Activated effector memory CD4-positive, alpha-beta T cell treated with Interleukin-2 at 50 U/mL for 16 hours (primary cell): ENCODE measurements at places on chromosomes 5 and 9.

DNA sequence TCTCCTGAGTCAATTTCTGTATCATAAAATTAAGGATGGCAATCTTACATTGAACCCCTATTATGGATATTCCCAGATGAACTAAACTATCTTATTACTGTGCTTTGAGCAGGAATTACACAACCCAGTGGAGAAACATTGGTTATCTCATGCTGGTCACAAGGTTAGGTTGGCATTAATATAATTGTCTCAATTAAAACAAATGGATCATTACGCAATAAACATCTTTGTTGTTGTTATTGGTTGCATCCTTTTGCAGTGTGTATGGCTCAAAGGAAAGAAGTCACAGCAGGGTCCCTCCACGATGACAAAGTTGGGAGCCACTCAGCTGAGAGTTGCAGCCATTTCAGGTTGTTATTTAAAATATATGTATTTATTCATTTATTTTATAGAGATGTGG, 297.0 kb upstream of the KLF4 start:
- DNase-seq = no peak

DNA sequence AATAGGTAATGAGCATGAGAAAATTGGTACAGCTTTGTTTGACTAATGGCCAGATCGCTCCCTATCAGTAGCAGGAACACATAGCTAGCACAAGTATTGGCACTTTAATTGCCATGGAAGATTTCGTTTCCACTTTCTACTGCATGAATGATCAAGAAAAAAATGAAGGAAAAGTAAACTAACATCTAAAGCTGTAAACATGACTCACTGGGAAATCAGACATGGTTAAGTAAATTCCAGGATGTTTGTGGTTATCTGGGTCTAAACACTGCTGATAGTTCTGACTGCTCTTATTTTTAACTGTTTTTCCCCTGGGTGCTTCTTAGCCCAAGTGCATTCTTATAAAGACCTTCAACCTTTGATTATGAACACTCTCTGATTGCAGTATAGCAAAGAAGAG, 388.9 kb downstream of the NR2F1-AS1 start:
- no peak for DNase-seq

GRCh38 chr5:14202462-14202861, 59.3 kb downstream of the TRIO start:
- DNase-seq = no peak

DNA sequence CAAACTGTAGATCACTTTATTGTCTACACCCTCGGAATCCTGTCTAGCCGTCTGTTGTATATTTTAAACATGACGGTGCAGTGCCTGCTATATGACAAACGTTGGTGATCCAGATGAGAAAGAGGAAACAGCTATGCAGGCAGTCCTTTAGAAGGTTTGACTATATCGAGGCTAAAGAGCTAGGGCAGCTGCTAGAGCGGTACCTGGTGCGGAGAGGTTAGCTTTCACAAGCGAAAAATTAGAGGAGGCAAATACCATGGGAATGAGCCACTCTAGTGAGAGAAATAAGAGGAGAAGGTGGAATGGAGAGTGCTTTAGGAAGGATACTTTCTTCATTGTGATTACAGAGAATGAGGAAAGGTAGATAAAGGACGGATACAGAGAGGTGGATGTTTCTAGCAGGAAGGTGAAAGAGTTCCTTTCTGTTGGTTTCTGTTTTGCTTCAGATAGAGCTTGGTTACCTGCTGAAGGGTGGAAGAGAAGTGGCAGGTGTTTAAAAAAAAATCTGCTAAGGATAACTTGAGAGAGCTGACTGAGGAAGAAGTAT, 959 bp upstream of the FBXL17 start:
- no peak for DNase-seq

- DNase-seq = no peak
Observed at GRCh38 chr9:138023394-138024124, 146.0 kb downstream of the CACNA1B start.

DNA sequence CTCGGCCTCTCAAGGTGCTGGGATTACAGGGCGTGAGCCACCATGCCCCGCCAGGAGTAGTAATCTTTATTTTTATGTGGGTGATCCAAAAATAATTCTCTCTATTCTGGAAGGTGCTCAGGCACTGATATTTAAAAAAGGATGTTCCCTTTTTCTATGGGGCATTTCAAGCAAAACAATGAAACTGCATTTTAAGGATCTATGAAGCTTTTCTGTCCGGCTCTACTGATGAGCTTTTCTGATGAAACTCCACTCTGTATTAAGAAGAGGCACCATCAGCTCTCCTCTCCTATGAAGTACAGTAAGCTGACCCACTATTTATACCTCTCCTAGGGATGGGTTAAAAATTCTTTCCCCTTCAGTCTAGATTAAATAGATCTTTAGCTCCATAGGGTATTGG, 7.4 kb downstream of the ADAM19 start:
- DNase-seq = no peak

DNA sequence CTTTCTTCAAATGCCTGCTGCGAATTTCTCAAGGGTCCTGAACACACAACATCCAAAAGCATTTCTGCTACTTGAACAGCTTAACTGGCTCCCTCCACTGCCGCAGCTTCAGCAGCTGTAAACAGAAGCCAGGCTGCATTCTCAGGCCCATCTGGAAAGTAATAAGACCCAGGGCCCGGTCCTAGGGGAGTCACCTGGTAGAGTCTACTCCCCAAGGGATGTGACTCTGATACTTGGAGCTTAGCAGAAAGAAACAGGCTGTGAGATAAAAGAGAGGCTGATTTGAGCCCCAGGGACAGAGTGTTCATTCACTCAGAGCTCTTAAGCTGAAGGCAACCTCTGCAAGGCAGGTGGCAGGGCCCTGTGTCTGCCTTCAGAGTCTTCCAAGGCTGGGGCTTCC, 356.8 kb downstream of the SPOCK1 start:
- no peak for DNase-seq

DNA sequence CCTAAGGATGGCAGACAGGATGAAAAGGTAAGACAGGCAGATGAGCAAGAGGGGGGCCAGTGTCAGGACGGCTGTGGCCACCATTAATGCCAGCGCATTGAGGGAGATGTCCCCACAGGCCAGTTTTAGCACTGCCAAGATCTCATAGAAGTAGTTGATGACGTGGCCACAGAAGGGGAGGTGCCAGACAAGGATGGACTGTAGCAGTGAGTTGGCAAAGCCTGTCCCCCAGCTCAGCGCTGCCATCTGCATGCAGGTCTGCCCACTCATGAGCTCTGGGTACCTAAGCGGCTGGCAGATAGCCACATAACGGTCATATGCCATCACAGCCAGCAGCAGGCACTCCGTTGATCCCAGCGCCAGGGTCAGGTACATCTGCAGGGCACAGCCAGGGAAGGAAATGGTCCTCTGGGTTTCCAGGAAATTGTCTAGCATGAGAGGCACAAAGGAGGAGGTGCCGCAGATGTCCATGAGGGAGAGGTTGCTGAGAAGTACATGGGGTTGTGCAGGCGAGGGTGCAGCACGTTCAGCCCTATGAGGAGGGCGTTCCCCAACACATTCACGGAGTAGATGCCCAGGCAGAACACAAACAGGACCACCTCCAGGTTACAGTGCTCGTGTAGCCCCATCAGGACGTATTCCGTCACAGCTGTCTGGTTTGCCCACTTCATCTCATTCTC, 10.8 kb downstream of the OR13J1 start:
- no peak for DNase-seq

GRCh38 chr9:23822261-23823169, 3.5 kb downstream of the ELAVL2 start:
- no peak for DNase-seq

DNA sequence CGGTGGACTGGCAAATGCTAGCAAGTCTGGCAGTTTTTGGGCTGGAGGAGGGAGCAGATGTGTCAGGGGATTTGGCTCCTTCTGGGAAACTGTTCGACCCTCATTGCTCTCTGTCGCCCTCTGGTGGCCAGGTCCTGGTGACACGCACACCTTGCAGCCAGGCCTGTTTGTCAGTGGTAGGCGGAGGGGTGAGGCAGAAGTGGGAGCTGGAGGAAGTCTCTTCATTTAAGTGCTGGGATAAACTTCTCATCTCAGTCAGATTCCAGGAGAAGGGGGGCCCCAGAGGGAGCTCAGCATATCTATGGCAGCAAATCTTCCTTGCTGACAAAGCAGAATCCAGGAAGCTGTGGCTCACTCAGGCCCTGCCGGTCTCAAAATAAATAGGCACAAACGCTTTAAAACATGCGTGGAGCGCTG, 326.5 kb downstream of the ZSWIM6 start:
- peak; percentile 61 for DNase-seq

GRCh38 chr5:179275941-179276837, 69.1 kb downstream of the ADAMTS2 start:
- DNase-seq = no peak

DNA sequence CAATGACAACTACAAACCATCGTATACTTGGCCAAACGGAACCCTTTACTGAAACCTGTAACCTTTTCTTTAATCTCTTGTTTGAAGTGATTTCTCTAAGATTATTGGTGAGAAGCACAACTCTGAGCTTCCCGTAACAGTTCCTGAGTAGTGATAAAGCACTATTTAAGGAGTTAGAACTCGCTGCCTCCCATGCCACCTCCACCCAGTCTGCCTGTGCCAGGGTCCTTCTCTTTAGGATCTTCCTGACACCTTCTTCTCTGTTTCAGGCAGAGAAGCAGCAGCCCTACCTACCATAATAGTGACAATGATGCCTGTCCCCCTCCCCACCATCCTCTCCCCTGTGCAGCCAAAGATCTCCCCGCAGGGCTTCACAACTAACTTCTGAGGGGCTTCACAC, 330.6 kb downstream of the ZSWIM6 start:
- DNase-seq = no peak

GRCh38 chr5:168434746-168435321, 51.4 kb upstream of the RARS1 start:
- no peak for DNase-seq

- DNase-seq = no peak
Observed at GRCh38 chr9:73219985-73220626, 68.4 kb downstream of the ANXA1 start.

- DNase-seq = peak; percentile 76
Observed at GRCh38 chr9:127568971-127569885, 42.8 kb upstream of the STXBP1 start.

- no peak for DNase-seq
Observed at GRCh38 chr9:110842986-110843385, 174.4 kb downstream of the MUSK start.

GRCh38 chr5:136768457-136768856, 403.1 kb upstream of the TRPC7 start:
- no peak for DNase-seq

DNA sequence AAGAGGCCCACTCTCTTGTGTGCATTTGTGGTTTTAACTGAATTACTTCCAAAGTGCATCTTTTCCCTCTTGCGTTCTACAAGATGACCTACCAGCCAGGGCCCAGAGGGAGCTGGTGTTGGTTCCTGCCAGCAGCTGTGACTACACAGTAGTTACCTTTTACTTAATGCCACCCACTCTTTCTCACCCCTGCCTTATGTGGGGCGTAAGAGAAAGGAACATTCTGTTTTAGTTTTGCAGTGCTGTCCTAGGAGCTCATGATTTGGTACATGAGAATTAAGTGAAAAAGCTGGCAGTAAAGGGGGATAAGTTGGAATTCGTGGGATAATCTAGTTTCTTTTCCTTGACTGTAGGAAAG, 45.4 kb downstream of the RCL1 start:
- no peak for DNase-seq

- no peak for DNase-seq
Observed at GRCh38 chr9:34650816-34651215, 1.2 kb upstream of the IL11RA start.

DNA sequence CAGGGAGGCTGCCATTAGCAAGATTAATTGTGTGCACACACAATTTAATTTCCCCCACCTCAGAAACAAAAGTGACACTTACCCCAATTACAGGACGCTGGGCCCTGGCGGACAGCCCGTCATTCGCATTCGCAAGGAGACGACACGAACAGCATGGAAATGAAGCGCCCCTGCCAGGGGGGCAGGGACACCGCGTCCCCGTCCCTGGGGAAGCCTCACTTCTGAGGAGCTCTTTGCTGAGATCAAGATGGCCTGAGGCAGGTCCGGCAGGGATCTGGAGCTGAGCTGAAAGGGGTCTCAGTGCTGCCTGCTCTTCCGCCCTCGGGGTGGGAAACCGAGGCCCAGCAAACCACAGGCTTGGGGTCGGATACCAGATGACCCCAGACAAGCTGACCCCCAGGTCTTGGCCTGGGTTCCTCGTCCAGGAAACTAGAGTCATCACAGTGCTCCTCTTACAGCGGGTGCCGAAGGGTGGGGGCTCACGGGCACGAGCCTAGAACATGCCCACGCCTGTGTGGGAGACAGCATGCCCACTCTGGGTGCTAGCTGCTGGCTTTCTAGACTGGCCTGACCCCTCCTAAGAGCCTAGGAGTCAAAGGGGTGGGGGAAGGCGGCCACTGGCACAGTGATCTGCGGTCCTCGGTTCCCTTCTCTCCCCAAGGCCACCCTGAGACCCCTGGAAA, 103.2 kb downstream of the VAV2 start:
- DNase-seq = no peak

DNA sequence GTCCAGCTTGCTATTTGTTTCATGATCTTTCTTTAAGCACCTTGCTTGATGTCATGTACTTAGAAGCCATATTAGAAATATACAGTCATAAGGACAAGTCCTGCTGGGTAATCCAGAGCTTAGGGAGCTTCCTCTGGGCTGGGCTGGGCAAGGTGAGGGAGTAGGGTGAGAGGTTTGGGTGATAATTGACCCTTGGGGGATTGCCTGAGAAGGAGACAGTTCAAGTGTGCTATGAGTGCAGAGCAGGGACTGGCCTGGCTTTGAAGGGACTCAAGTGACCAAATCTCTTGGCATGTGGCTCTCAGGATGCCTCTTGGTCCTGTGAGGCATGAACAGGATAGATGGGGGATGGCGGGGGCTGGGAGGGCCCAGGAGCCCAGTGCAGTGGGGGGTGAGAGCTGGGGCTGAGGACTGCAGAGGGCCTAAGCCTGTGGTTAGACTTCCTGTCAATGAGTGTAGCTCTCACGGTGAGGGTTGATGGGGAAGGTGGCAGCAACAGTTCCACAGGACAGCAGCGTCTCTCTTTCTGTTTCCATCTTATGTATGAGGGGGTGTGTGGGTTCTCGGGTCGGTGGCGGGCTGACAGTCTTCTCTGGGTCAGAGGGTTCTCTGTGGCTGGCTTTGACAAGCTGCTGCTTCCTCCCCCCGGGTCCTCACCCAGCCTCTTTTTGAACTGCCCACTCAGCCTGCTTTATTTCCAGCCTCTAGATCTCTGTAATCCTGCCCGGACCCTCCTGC, 53.5 kb downstream of the RGS3 start:
- peak; percentile 57 for DNase-seq

GRCh38 chr5:134120386-134121138, 6.1 kb downstream of the TCF7 start:
- DNase-seq = no peak

- no peak for DNase-seq
Observed at GRCh38 chr9:133238272-133238850, 29.3 kb upstream of the OBP2B start.

- DNase-seq = no peak
Observed at GRCh38 chr5:100598446-100598845, 63.3 kb downstream of the FAM174A start.

GRCh38 chr9:72467766-72468738, 53.4 kb upstream of the TMC1 start:
- DNase-seq = no peak

GRCh38 chr5:10133830-10134229, 115.9 kb downstream of the ATPSCKMT start:
- DNase-seq = no peak
